Left renal cortex interstitium (tissue), 4 donors: ENCODE measurements at places on chromosomes 16 and 17. TPM values are rescaled to one million over a fixed set of nuclear protein-coding genes. Genes with fewer than 3 reads are reported as not detected.

The HOXB7 gene
- 45.7 TPM for polyA plus RNA-seq

The TNFSF13 gene
- 15.9 TPM for polyA plus RNA-seq

- no peak for DNase-seq
Measured at GRCh38 chr17:60538726-60539125, 12.7 kb upstream of the APPBP2 start.

DNA sequence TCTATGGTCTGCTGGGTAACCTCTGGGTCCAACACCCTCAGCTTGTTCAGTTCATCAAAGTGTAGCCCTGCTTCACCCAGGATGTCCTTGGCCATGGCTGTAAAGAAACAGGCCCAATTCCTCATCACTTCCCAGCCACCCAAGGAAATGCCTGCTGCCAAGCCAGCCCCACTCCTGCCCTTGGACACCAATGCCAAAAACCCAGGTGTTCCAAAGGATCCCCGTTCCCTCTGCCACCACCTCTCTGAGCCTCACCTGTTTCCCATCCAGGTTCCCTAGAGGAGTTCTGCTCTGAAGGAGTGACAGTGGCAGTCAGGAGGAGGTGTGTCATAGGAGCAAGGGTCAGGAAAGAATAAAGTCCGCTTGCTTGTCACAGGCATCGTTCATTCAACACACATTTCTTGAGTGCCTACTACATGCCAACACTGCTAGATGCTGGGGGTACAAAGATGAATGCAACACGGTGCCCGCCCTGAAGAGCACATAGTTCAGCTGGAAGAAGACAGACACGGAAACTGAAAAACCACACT is 3.3 kb downstream of the IFT20 start:
- DNase-seq, result no peak
